WTC11 (cell line): ENCODE measurements at places on chromosomes 6 and 20. TPM values are rescaled to one million over a fixed set of nuclear protein-coding genes. Genes with fewer than 3 reads are reported as not detected.

GRCh38 chr6:139903411-139904157 is 529.1 kb upstream of the CITED2 start:
- no peak for DNase-seq

The NKAPL gene
- total RNA-seq, result 0.26 to 0.46 TPM (median 0.41 TPM) in 3 replicates

The C6orf136 gene
- 21.8 to 26.5 TPM (median 25.5 TPM) in 3 replicates for total RNA-seq

DNA sequence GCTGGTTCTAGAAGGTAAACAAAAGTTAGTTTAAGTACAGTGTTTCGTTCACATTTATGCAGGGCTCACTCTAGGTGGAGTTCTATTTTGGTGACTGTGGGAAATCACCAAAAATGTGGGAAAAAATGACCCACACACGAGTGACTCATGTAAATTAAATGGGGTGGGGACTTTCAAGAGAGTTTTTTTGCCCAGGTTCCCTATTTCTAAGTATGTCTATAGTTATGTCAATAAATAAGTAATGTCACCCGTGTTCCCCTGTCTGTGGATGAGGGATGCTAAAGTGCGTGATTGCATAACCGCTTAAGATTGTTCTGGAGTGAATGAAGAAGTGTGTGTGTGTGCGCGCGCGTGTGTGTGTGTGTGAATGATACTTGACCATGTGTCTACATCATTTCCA is 69.1 kb downstream of the MYB start:
- no peak for DNase-seq

The CNBD2 gene
- 2.2 to 3.8 TPM (median 2.9 TPM) in 3 replicates for total RNA-seq

DNA sequence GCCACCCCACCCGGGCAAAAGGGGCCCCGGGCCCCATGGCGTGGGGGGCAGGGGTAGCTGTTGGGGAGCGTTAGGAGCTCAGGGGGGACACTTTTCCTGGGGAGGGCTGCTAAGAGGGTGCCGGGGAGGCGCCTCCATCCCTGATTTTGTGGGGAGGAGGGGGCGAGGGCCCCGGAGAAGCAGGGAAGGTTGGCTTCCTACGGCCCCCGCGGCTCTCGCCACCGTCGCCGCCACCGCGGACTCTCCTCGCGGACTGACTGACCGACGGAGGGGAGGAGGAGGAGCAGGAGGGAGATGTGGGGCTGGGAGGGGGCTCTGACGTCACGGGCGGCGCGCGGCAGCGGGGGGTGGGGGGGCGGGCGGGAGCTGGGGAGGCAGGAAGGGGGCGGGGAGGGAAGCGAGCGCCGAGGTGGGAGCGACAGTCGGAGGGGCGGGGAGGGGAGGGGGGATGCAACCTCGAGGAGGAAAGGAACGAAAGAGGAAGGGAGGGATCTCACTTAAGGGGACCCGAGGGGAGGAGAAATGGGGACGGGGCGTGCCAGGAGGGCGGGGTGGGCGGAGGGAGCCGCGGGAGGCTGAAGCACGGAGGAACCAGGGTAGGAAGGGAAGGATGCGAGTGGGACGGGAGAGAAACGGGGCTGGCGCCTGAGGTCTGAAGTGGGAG is 5.1 kb downstream of the GABBR1 start:
- peak; percentile 85 for DNase-seq

The CTAGE9 gene
- 0.09 TPM in 1 of 3 replicates, not detected in the others for total RNA-seq

DNA sequence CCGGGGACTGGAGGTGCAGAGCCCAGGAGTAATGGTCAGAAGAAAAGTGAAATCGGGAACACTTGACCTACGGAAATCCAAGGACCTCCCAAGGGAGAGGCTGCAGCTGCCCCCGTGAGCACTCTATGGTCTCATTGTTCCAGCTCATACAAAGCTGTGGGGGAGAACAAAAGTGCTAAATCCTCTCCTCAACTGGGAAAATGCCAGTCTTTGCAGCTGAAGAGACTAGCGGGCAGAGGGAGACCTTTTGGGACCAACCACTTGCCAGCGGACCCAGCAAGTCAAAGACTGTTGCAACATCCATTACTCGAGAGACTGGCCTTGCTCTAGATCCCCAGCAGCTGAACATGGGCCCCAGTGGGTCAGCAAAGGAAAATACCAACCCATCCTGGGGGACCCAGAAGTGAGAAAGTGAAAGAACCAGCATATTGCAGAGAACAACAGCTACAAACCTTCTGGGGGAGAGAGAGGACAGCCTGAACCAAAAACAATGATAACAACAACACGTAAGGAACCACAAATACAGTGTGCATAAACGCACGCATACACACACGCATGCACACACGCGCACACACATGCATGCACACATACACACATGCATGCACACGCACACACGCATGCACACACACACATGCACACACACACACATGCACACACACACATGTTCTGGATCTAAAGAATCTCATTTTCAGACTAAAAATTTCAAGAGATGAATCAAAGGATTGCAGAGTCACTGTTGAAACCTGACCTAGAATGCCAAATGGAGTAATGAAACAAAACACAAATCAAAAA is 24.7 kb upstream of the ELMO2 start:
- no peak for DNase-seq

DNA sequence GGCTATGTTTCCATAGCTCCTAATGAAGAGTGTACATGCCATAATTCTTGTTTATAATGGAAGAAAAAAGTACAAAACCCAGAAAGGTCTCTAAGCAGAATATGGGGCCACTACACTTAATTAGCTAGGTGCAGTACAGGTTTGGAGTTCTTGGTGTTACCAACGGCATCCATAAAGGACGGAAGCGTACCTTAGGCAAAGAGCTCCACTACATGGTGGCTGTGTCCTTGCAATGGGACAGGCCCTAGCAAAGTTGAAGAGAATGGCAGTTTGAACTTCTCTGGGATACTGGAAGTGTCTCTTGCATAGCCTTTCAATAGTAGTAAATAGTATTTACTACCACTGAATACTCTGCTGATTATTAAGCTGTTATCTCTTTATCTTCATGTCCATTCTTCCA is 371.7 kb upstream of the MMS22L start:
- DNase-seq, result no peak

The KIF3B gene
- total RNA-seq, result 18.2 to 21.5 TPM (median 18.4 TPM) in 3 replicates

DNA sequence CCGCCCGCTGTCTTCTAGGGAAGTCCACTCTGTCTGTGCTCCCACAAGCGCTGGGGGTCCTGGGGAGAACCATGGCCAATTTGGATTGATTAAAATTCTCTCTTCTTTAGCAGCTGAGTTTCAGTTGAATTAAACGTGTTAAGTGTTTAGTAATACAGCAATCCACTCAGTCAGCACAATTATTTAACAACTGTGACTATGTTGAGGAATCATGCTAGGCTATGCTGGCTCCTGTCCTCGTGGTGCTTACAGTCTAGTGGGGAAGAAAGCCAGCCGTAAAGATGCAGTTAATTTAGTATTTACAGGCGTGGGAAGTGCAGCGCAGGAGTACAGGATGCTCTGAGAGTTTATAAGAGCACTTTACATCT is 88.9 kb upstream of the FOXP4 start:
- no peak for DNase-seq

- DNase-seq, result peak; percentile 70
Measured at GRCh38 chr20:32535953-32536823, 48.9 kb downstream of the NOL4L start.
